ENCODE measurements at places on chromosomes 11 and 22. TPM values are rescaled to one million over a fixed set of nuclear protein-coding genes. Genes with fewer than 3 reads are reported as not detected.

DNA sequence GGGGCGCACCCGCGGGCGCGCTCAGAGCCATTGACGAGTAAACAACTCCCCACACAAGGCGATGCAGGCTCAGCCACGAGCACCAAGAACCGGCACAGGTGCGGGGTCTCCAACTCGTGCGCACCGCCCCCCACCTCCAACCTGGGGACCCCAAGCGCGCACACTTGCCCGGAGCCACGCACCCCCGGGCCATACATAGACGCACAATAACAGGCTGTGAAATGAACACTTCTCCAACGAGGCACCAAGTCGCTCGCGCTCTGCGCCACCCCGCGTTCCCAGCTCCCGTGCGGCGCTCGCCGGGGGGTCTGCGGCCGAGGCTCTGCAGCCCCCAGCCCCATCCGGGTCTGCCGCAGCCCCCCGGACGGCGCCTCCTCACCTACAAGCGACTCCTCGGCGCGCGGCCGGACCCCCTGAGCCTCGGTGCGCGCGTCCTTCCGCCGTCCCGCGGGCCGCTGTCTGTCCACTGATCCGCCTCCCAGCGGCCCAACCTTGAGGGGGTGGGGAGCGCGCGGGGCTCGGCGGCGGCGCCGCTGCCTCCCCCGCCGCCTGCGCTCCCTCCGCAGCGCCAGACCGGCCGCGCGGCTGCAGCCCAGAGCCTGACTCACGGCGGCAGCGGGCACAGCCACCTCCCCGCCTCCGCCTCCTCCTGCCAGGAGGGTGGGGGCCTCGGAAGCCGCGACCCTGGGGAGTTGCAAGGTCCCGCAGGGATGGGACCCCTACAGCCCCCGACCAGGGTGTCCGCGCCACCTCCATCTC, 1.6 kb downstream of the IFITM10 start:
- peak; percentile 73 for DNase-seq

GRCh38 chr11:25441421-25441820, 890.5 kb upstream of the ANO3 start:
- DNase-seq = no peak

DNA sequence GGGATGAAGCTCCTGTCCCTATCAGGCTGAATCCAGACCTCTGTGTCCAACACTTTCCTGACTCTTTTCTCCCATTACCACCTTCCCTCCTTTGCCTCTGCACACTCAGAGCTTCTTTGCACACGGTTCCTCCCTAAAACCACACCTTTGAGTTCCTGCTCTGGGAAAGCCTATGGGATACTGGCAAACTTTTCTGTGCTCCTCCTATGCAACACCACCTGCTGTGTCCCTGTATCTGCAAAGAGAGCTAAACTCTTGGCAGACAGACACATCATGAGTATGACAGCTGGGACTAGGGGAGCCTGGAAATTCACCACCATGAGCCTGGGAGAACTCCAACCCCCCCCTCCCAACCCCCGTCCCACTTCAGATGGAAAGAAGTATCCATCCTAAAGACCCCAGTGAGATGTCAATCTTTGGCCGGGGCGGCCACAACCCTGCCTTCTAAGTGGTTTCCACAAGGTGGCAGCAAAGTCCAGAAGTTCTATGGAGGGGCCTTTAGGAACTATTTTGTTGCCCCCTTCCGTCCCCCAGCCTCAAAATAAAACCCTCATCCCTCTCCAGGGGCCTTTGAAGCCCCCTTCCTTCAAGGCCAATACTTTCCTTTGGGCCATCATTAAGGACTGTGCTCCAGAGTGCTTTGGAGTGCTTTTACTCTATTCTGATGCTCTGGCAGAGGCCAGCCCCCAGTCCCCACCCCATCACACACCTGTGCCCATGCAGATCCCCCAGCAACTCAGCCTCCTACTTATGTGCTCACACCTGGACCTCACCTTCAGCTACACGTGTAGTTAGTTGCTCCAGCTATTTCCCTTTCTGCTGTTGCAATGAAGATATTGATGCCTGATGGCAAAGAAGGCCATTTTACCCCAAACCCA, 19.4 kb downstream of the HTR3A start:
- no peak for DNase-seq

DNA sequence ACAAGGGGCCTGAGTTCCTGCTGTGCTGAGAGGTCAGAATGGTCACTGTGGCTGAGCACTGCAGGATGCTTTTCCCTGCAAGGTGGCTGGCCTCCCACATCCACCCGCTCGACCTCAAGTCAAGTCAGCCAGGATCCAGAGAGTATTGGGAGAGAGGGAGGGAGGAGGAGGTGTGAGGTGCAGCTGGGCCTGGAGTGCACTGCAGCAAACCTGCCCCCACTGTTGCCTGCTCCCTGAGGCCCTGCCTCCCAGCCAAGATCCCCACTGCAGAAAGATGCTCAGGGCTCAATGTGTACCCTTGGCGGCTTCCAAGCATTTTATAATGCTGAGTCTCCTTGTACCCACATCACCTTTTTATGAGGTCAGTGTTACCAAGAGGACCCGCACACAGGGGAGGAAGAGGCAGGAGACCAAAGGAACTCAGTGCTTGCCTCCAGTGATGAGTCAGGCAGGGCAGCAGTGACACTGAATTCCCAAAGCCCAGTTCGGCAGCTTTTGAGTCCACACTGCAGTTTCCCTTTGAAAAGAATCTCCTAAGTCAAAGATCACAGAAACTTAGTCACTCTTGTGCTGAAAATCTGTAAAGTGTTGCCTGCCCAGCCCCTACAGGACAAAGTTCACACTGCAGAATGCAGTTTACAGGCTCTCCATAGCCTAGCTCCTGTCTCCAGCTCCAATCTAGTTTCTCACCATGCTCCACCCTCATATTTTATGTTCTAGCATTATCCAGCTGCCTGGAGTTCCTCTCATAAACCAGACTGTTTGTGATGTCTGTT, 3.1 kb downstream of the ENDOD1 start:
- DNase-seq = no peak

Gene PHETA2
- total RNA-seq = 6.2 TPM

Gene TENM4
- total RNA-seq = 0.35 TPM
